ENCODE measurements at places on chromosomes 11 and 22. TPM values are rescaled to one million over a fixed set of nuclear protein-coding genes. Genes with fewer than 3 reads are reported as not detected.

Gene TRIM29
- not detected for polyA plus RNA-seq

Gene FXYD6
- polyA plus RNA-seq = not detected

Gene MEI1
- polyA plus RNA-seq = 105 TPM

Gene FXYD2
- not detected for polyA plus RNA-seq

Gene FZD4
- polyA plus RNA-seq = not detected

Gene GTSE1
- polyA plus RNA-seq = not detected

Gene SLC22A6
- not detected for polyA plus RNA-seq

Gene WT1
- not detected for polyA plus RNA-seq

Gene BIRC3
- 158 TPM for polyA plus RNA-seq

Gene MRGPRX3
- not detected for polyA plus RNA-seq

Gene PHF21B
- not detected for polyA plus RNA-seq

Gene OR4D5
- not detected for polyA plus RNA-seq

Gene HOATZ
- polyA plus RNA-seq = not detected

Gene OSBP
- polyA plus RNA-seq = 15.3 TPM

Gene CCDC73
- polyA plus RNA-seq = not detected

Gene RIC3
- polyA plus RNA-seq = 5.5 TPM

Gene PRG3
- polyA plus RNA-seq = not detected

Data from IgD-negative memory B cell (primary cell).